HCT116 (cell line): ENCODE measurements at places on chromosomes 1 and 21.

DNA sequence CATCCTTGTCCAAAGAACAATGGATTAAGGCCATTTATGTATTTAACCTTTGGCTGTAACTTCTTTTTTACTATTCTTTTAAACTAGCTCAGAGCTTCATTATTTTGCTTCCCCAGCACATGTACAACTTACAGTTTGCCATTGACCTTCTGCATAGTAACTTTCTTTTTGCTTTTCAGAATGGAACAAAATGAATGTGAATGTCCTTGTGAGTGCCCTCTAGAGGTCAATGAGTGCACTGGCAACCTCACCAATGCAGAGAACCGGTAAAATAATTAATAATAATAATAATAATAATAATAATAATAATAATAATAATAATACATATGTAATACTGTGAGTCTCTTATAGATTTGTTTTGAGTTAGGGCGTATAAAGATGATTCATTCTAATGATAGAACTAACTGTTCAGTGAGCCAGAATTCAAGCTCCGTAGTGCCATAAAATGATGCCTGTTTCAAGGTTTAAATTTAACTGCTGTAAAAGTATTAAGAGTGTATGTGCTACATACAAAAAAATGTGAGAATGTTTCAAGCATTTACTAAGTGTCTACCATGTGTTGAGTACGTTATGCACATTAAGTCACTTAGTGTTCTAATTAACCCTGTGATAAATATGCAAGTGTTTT is 69.0 kb upstream of the RAVER2 start:
- no peak for DNase-seq

GRCh38 chr1:41240781-41241353 is 1.2 kb downstream of the SCMH1 start:
- no peak for DNase-seq

- no peak for DNase-seq
Observed at GRCh38 chr21:26782747-26783146, 62.5 kb downstream of the ADAMTS1 start.

DNA sequence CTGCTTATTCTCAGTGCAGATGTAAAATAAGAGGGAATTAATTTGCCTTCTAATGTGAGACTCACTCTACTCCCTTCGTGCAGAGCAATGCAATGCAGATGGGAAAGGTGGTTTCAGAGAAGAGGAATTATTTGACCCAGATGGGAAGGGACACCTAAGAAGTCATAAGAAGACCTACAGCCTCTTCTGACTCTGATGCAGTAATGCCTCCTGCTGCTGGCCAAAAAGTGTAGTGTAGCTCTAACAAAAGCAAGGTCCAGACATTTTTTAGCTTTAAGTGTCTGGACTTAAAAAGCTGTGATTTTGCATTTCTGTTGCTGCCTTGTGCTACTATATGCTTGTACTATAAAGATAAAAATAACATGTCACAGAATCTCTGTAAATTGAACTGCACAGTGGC is 501.4 kb downstream of the TTLL7 start:
- DNase-seq: no peak

GRCh38 chr1:914131-914890 is 9.4 kb upstream of the SAMD11 start:
- DNase-seq: no peak

GRCh38 chr1:223631473-223631872 is 34.0 kb downstream of the CAPN8 start:
- no peak for DNase-seq

- DNase-seq: no peak
Observed at GRCh38 chr1:10399444-10399941, 629 bp downstream of the PGD start.

DNA sequence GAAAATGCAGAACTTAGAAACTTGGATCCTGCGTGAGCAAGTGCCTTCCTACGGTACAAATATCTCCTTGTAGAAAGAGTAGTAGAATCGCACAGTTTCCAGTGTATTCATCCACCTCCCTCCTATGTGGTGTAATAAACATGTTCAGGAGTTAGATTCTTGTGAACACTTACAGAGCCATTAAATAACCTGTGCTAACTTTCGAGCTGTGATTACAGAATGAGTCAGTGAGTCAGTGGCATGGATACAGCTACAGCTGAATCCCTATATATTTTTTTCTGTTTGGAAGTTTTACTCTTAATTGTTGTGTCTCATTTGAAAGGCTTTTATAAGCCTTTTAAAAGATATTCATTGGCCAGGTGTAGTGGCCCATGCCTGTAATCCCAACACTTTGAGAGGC is 148.7 kb downstream of the EDEM3 start:
- no peak for DNase-seq

- no peak for DNase-seq
Observed at GRCh38 chr1:31521761-31522555, 54.4 kb upstream of the TINAGL1 start.

GRCh38 chr1:99643021-99643779 is 2.7 kb upstream of the PALMD start:
- no peak for DNase-seq

DNA sequence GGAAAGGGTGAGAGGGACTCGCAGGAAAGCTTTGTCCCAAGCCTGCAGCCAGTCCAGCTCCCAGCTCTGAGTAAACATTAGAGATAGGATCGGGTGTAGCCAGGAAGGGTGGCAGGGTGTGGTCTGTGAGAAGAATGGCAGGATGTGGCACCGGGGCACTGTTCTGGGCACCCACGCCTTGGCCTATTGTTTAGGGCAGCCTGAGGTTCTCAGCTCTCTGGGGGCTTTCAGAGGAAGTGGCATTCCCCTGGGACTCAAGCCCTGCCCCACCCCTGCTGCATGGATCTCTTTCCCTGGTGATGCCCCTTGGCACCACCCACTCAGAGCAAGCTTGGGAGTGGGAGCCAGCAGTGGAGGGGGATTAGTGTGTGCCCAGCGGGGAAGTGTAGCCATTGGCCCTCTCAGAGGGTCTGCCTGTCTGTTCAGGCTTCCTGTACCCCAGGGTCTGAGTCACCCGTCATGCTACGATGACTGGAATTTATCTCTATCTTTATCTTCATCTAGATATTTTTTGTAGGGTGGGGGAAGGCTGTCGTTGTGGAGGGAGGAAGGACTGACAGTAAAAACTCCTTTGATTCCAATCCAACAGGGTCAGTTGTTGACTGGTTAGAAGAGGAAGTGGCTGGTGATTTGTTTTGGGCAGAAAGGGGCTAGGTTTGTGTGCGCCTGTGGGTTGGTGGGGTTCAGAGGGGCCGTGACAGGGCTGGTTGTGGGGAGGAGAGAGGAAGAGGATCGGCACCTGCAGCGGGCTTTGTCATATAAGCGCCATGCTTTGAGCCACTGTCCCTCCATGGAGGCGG is 31.6 kb downstream of the SOX13 start:
- no peak for DNase-seq

DNA sequence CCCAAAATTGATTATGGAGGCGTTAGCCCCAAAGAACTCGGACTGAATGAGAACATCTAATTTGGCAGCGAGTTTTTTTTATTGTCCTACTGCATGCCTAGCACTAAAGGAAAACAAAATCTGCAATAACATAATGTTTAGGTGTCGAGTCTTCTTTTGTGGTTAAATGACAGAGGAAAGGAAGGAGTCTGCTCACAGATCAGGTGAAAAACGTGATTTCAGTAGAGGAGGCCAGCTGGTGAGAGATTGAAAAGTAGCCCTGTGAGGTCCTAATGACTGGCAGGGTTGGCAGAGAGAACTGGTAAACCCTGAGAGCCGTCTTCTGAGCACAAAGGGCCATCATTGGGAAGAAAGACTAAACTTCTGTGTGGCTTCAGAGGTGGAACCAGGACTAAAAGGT is 24.2 kb downstream of the WDTC1 start:
- no peak for DNase-seq

- no peak for DNase-seq
Observed at GRCh38 chr1:84412316-84412942, 14.1 kb downstream of the DNASE2B start.

DNA sequence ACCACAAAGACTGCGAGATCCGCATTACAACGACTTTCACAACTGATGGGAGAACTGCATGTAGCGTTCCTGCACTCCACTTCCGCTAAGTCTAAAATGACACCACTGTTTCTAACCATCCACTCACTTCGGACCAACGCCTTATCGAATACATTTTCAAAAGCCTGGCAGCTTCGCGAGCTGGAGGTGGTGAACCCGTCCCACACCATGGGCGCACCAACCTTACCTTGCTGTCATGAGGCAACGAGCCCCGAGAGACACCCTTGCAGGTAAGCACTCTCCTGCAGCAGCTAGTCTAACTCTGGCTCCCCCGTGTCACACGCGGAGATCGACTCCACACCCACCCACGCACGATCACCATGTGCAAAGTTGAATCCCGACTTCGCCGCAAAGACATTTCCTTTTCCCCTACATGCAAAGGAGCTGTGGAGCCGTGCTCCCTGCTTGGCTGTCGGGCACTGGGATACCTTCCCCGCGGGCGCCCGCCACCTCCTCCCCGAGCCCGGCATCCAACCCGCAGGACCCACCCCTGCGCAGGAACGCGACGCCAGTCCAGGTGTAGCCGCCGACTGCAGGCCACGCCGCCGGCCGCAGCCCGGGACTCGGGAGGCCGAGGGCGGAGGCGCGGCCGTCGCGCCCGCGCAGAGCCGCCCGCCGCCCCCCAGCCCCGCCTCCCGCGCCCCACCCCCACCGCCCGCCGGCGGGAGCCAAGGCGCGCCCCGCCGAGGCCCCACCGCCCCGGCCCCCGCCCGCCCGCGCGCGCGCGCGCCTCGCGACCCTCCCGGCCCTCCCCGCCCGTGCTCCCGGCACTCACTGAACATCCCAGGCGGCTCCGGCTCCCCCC is 629 bp downstream of the TAF5L start:
- DNase-seq: no peak

DNA sequence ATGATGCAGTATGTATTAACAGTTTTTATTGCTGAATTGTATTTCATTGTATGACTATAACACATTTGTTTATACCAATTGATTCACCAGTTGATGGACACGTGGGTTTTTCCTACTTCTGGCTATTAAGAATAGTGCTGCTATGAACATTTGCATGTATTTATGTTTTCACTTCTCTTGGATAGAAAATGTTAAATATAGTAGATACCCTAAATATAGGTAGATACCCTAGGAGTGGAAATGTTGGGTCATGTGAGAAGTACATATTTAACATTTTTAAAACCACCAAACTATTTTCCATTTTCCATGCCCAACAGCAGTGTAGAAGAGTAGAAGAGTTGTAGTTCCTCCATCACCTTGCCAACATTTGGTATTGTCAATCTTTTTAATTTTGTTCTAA is 7.8 kb downstream of the PHTF1 start:
- DNase-seq: no peak

- DNase-seq: no peak
Observed at GRCh38 chr1:157732755-157733154, 32.2 kb upstream of the FCRL3 start.

- peak; percentile 85 for DNase-seq
Observed at GRCh38 chr1:58883037-58883887, 99.4 kb upstream of the JUN start.

GRCh38 chr1:59952065-59952464 is 25.5 kb upstream of the CYP2J2 start:
- no peak for DNase-seq

DNA sequence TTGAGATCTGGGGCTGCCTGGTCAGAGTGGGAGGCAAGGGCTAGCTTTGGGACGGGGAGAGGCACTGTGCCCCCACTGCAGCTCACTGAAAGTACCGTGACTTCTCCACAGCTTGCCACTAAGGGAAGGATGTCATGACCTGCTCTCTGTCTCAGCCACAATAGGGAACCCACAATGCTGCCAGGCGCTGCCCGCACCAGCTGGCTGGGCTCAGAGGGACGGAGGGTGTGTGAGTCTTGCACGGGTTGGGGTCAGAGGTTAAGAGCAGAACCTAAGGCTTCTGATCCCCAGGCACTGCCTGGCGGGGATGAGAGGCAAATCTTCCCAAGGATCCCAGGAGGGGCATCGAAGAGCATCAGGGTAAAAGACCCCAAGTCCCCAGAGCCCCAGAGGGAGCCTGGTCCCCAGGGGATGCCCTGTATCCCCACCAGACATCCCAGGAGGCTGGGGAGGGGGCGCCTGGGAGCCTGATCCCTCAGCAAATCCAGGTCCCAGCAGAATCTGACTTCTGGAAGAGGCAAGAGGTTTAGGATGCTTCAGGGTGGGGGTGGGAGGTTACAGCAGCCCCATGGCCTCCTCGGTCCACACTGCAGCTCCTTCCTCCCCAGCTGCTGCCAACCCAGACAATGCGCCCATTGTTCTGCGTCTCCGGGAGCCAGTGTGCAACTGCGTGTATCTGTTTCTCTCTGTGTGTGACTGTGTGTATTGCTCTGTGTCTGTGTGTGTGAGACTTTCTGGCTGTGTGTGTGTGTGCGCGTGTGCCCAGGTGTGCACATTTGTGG is 2.0 kb upstream of the MARCKSL1 start:
- no peak for DNase-seq

- DNase-seq: no peak
Observed at GRCh38 chr1:74396462-74396861, 115.9 kb downstream of the LRRC53 start.
